ENCODE measurements at places on chromosomes 2 and 18.
A peak's percentile ranks its signal among the peaks of the same experiment; 100 is the strongest.

DNA sequence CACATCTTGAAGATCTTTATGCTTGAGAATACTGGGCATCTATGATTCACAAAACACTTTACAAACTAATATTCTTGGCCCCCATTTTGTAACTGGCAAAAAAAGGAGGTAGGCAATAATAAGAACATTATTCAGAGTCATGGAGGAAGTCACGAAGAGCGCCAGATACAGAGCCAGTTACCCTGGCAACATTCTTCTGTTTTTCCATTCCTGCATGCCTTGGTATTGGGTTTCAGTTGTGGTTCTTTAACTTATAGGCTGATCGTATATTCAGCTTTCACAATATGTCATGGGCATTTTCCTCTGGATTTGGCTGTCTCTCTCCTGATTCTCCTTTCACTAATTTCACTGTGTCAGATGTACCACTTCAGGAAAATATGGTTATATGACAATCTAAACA lies 234.7 kb downstream of the HRH4 start:
- no peak for DNase-seq

- no peak for DNase-seq
Measured at GRCh38 chr2:42793334-42794270, 1.2 kb upstream of the HAAO start.

DNA sequence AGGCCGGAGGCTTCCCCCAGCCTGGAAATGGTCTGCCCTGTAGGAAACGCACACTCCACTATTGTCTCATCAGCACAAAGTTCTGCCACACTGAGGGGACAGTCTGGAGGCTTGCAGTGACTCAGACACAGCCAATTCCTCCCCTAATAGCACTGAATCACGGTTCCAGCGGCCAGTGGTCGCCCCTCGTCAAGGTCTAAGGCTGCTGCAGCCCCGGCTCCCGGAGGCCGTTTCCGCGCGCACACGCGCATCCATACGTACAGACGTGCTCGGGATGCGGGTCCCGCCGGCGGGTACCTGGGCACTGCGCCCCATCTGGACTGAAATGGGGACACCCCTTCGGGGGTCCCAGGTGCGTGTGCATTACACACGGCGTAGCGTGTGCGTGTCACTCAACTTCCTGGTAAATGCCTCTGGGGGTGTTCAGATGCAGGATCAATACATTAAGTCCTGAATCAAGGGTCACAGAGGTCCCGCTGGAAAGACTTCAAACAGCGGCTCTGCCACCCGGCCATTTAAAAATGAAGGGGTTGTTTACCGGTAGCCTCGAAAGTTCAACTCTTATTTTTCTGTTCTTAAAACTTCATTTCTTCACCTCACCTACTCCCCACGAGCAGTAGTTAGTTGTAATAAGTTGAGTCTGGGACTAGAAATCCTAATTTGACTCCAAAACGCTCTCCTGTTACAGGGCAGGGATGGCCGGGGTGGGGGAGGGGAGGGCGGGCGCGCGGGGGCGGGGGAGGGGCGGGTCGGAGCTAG lies 572 bp upstream of the ZNF516 start:
- DNase-seq: peak; percentile 44

- no peak for DNase-seq
Measured at GRCh38 chr2:138874251-138874650, 94.1 kb upstream of the NXPH2 start.

GRCh38 chr2:75632091-75632701 lies 14.4 kb upstream of the MRPL19 start:
- DNase-seq: peak; percentile 31

GRCh38 chr2:8115966-8116365 lies 565.9 kb upstream of the ID2 start:
- DNase-seq: no peak

All from iris pigment epithelial cell (primary cell).